Activated CD8-positive, alpha-beta memory T cell treated with anti-CD3 and anti-CD28 coated beads for 1 hour (primary cell): ENCODE measurements at places on chromosomes 13 and 19.

- DNase-seq: no peak
Measured at GRCh38 chr19:19595171-19595701, 23.3 kb downstream of the PBX4 start.

DNA sequence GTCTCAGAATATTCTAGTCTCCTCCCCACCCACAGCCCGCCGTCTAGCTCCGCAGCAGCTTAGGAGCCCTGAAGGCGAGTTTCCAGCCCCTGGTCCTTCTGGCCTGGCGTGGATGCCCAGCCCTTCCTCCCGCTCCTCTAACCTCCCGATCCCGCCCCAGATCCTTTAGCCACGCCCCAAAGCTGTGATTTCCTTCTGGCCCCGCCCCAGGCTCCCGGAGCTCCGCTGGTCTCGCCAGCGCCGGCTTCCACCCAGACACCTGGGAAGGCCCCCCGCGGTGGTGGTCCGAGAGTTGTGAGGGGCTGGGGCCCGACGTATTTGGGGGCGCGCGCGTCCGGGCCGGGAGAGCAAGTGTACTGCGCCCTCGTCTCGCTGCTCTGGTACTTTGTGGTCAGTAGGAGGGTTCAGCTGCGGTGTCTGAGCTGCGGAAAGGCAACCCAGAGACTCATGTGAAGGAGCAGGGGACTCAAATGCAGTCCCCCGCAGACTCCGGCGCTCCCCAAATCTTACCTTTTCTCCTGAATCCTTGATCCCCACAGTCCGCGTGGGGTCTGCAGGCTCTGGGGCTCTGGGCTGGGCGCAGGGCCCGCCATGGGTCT, at the start of gene CGB7:
Gene CGB7 (minus strand): TSS at position 114 of the 599 bp plus-strand sequence. CDS start 2,374 bp downstream, outside the sequence.
- DNase-seq: peak; percentile 18

- DNase-seq: peak; percentile 49
Measured at GRCh38 chr19:46009530-46010510, 13.0 kb downstream of the PGLYRP1 start.

GRCh38 chr19:2888731-2889224, 11.9 kb upstream of the ZNF57 start:
- DNase-seq: no peak

GRCh38 chr13:51125495-51126226, 14.6 kb upstream of the C13orf42 start:
- no peak for DNase-seq

DNA sequence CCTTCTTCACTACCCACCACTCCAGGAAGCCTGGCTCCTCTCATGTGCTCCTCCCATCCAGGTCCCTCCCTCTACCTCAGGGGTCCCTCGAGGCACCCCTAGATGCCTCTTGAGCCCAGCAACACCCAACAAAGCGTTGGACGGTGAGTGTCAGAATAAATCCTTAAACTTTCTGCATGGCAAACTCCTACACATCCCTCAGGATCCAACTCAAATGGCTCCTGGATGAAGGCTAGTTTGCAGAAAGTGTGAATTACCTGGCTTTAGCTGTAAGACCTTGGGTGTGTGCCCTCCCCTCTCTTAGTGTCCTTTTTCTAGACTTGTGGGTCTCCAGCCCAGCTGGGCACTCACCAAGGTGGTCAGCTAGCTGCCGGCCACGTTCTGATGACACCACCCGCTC, 5.4 kb downstream of the MPV17L2 start:
- no peak for DNase-seq
